ACHN (cell line): ENCODE measurements at places on chromosomes 1 and 21.
A peak's percentile ranks its signal among the peaks of the same experiment; 100 is the strongest.

DNA sequence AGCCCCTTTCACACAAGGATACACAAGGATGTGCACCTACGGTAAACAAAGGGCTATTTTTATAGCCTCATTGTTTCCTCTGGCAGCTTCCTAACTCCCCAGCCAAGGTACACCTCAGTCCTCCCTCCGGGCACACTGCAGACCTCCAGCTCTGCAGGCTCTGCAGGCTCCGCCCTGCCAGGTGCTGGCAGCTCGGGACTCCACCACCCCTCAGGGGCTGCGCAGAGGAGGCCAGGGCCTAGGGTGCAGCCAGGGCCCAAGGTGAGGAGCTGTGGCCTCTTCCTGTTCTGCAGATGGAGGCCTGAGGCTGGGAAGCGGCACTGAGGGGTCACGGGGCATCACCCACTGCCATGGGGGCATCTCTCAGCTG lies 19.8 kb upstream of the CLSTN1 start:
- no peak for DNase-seq

DNA sequence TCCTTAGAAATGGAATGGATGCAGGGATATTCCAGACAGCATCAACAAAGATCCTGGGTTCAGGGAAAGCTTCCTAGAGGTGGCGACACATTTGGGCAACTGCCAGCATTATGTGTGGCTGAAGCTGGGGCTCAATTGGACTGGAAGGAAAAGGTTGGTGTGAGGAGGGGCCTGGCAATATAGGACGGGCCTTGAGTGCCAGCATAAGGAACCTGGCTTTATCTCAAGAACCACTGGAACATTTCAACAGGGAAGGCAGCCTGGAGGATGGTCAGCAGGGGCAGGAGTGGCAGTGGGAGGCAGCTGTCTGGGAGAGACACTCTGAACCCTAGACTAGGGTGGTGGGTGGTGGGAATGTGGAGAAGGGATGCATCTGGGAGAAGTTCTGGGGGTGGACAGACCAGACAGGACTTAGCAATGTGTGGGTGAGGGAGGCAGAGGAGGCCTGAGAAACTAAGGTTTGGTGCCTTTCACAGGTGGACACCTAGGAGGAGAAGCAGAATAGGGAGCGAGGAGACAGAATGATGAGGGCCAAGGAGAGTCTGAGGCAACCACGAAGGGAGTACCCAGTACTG lies 3.5 kb downstream of the SH3BGRL3 start:
- no peak for DNase-seq

- DNase-seq = peak; percentile 94
Measured at GRCh38 chr1:212234431-212235395, 50.5 kb upstream of the PPP2R5A start.

DNA sequence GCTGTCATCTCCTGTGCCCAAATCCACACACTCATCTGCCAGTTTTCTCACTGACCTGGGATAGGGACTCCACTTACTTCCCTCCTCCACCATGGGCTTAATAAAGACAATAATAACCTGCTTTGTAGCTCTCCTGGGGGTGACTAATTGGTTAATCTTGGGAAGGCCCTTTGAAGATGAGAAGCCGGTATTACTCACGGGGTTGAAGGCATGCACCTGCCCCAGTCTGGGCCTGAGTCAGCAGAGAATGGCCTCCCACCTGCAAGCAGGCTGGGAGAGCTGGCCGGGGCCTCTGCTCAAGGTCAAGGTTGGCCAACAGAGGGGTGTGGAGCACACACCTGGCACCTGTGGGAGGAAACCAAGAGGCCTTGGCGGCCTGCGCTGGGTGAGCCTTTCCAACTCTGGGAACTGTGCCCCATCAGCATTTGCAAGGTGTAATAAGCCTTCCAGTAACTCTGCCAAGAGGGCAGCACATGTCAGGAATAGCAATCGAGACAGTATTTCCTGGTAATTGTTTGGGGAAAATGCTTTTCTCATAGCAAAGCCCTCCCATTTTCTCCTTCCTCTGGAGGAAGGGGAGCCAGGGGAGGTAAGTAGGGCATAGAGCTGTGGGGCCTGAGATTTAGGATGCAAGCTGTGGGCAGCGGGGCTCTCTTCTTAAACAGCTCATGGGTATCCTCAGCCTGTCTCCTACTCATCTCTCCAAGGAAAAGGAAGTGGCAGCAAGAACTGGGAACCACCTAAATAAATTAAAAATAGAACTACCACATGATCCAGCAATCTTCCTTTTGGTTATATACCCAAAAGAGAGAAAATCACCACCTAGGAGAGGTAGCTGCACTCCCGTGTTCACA lies 49.0 kb downstream of the TOMM20 start:
- DNase-seq = peak; percentile 39

DNA sequence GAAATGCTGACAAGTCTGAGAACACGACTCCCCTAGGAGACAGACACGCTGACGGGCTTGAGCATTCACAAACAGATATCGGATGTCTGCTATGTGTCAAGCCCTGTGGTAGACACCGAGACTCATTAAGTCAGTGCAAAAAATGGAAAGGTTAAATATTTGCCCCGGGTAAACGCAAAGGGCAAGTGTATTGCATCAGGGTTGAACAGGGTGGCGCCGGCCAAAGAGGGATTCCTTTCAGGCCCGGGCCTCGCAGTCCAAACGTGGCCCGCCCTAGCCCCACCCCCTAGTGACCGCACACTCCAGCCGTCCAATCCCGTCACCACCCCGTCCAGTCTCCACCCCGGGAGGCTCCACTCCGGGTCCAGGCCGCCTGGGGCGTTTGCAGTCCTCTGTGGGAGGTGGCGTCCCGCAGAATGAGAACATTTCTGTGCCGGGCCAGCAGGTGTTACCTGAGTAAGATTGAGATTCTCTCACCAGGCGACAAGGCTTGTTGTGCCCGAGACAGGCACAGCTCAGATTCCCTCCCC lies 16.3 kb upstream of the TMEM9 start:
- peak; percentile 98 for DNase-seq

DNA sequence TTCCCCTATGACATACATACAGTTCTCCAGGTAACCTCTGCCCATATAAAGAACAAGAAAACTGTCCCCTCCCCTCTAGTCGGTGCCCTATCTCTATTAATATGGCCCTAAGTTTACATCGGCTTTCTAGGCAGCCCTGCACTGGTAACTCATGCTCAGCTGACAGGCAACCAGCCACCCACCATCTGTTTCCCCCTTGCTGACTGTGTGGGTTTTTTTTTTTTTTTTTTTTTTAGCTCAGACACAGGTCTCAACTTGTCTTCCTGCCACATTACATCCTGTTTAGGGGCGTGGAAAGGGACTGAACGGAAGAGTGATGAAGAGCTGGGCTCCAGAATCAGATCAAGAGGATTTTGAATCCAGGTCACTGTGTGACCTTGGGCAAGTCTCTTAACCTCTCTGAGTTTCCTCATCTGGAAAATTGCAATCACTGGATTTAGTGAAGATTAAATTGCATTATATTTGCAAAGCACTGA lies 14.0 kb downstream of the LAPTM5 start:
- DNase-seq = no peak

GRCh38 chr1:55650444-55650843 lies 435.3 kb upstream of the USP24 start:
- DNase-seq = no peak

- DNase-seq = no peak
Measured at GRCh38 chr1:64061430-64062104, 141.9 kb upstream of the UBE2U start.

GRCh38 chr1:102336602-102337001 lies 339.9 kb upstream of the OLFM3 start:
- DNase-seq = no peak

DNA sequence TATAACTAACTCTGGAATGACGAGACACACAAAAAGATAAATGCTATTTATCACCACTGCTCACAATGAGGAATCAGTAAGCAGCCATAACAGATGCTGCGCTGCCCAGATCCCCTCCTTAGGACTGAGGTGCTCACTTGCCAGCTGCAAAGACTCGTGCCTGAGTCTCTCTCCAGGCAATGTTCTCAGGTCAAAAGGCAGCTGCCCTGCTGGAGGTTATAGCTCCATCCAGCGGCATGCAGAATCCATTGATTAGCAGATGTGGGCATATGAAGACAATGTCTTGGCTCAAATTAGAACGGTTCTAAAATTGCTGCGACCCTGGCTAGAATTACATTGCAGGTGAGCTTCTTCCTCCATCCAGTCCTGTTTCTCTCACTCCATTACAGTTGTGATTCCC lies 328.2 kb upstream of the CHRM3 start:
- no peak for DNase-seq

GRCh38 chr1:153922076-153922971 lies 448 bp downstream of the GATAD2B start:
- peak; percentile 72 for DNase-seq

GRCh38 chr1:89260566-89261255 lies 11.9 kb downstream of the GBP5 start:
- no peak for DNase-seq

DNA sequence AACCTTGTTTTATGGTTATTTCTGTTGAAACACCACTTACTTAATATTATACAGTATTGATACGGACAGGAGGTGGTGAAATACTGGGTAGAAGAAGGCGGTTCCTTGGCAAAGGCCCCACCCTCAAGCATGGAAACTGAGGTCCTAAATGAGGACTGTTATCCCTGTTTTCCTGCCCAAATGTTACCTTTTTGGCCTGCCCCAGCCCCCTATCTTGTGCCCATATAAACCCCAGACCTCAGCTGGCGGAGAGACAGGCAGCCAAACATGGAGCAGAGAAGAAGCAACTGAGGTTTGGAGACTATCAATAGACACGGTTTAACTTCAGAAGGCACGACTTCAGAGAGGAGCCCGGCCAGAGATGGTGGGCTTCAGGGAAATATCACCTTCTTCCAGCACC lies 640.1 kb downstream of the PTPRU start:
- DNase-seq = no peak

DNA sequence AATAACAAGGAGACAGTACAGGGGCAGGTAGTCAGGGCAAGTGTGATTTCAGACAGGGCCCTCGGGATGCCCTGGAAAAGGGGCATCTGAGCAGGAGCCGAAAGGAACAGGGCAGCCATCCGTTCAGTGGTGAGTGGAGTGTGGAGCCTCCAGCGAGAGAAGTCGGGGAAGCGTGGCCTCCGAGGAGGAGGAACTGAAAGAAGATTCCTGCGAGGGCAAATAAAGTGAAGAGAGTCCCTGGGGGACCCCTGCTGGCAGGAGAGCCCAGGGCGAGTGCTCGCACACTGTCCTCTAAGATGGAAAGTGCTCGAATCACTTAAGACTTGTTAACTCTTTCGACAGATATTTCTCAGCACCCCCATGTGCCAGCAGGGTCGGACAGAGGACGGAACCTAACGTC lies 3.5 kb upstream of the UTS2 start:
- no peak for DNase-seq

DNA sequence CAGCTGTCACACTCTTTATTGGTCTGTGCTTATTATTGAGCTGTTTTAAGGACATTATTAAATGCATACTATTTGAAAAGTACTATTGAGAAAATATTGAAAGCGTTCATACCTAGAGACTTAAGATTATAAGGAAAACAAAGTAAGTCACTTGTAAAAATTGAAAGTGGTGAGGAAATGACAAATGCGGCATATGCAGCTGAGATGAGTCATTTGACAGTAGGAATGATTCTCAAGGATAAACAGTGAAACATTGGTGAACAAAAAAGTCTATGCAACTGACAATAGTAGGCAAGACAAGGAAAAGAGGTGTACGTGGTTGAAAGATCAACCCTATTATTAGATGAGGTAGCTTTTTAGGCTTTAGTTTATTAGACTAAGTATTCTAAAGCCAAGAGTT lies 82.6 kb upstream of the MAP10 start:
- no peak for DNase-seq

DNA sequence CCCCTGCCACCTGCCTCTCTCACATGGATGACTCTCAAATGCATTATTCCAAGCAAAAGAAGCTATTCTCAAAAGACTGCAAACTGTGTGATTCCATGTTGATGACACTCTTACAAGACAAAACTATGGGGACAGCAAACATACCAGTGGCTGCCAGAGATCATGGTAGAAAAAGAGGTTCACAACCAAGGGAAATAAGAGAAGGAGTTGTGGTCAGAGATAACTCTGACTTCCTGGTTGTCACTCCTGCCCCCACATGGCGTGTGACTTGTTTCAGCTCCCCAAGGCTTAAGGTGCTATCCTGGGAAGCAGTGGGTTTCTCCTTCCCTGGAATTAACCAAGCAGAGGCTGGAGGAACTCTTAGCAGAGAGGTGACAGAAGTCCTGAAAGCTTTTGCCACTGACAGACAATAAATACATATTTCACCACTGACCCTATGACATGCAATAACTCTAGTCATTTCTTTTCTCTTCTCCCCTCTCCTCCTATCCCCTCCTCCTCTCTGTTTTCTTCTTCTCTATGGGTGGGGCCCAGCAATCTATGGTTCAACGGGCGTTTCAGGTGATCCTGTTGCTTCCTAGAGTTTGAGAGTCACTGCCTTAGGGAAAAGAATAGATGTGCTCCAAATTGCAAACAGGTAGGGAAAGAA lies 185.1 kb downstream of the FCRL5 start:
- no peak for DNase-seq

- no peak for DNase-seq
Measured at GRCh38 chr1:156320560-156320959, 17.5 kb downstream of the CCT3 start.

- DNase-seq = peak; percentile 24
Measured at GRCh38 chr1:87120779-87121178, 206.3 kb downstream of the HS2ST1 start.

GRCh38 chr1:7558481-7558880 lies 212.6 kb upstream of the VAMP3 start:
- no peak for DNase-seq

- no peak for DNase-seq
Measured at GRCh38 chr1:186054003-186054402, 319.8 kb downstream of the HMCN1 start.

DNA sequence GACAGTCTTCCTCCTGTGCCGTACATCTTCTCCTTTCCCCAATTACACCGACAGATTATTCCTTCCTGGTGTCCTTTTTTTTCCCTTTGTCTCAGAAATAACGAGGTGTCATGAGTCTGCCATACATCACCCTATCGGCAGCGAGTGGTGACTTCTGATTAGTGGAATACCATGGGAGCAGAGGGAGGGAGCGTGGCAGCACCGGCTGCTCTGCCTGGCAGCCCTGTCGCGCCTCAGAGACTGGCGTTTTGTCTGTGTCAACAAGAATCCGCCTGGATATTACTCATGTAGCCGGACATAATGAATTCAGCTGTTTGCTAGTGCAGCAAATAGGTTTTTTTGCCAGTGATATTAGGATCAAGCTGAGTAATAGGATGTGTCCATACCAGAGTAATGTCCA lies 51.8 kb downstream of the UTP25 start:
- DNase-seq = peak; percentile 74

DNA sequence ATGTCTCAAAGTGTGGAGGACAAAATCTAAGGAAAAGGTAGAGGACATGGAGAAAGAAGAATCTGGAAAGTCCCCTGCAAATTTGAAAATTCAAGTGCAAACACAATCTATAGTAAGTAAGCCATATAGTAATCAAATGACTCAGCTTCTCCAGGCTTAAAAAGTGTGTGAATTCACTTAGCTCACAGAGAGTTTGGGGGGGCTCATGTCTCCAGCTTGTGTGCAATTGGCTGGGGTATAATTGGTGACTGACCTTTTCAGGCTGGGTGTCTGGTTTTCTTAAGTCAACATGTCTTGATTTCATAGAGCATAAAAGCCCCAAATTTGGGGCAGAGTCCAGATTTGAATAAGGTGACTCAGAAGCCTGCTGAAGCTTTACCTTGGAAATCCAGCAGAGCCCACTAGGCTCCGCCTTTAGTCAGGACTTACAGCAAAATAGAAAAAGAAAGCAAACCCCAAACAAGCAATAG lies 8.6 kb downstream of the CLDN14 start:
- DNase-seq = no peak

GRCh38 chr1:100304921-100305320 lies 38.9 kb downstream of the RTCA start:
- DNase-seq = no peak
